ENCODE measurements at places on chromosomes 4 and X.

DNA sequence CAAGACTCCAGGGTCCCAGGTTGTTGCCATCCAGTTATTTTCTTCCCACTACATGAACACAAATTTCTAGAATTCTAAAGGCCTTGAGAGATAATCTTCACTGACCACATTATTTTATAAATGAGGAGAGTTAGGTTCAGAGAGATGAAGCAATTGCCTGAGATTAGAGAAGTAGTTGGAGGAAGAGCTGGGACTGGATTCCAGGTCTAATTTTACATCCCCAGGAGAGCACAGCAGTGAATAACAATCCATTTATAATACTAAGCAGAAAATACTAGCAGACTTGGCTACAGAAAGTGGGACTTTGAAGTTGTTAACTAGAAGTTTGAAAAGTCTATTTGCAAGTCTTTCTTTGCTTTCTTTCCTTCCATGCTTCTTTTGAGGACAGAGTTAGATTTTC is 231.3 kb upstream of the S100G start:
- DNase-seq, result no peak

- peak; percentile 9 for DNase-seq
These were observed 505 bp upstream of the PKD2 start for GRCh38 chr4:88006956-88007303.

DNA sequence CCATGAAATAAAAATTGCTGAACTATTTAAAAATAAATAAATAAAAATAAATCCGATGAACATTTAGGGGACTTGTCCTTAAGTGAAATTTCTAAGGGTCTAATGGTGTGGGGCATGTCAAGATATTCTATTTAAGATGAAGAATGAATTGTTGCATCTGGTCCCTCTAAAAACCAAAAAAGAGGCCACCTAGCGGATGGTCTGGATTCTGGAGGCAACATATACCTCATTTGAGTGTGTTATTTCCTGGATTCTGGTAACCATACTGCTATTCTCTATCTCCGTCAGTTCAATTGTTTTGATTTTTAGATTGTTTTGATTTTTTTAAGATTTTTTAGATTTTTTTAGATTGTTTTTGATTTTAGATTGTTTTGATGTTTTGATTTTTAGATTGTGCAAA is 28.3 kb downstream of the AGTR2 start:
- DNase-seq, result no peak

- no peak for DNase-seq
These were observed 334 bp upstream of the POU4F2 start for GRCh38 chr4:146638333-146638785.

- no peak for DNase-seq
These were observed 67.4 kb upstream of the ARHGAP24 start for GRCh38 chr4:85407546-85407945.

DNA sequence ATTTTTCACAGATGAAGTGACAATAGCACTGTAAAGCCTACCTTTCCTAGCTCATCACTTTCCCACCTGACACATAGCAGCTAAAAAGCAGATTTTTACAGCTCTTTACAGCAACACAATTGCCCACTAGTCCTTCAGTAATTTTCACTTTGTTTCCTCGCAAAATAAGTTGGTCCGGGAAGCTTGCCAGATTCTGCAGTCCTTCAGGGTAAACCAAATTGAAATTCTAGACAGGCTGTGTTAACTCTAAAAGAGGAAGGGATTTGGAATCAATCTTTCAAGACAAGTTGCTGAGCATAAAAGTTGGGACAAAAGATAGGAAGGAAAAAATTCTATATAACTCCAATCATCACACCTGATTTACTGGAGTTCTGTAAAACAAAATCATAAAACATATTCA is 8.7 kb downstream of the C1QTNF7 start:
- no peak for DNase-seq

Measured in CD4-positive, alpha-beta T cell treated with Interferon alpha-2 for 1 hour (primary cell).